ENCODE measurements at places on chromosomes 11 and 22.
A peak's percentile ranks its signal among the peaks of the same experiment; 100 is the strongest.

- peak; percentile 99 for DNase-seq
These were observed 50.2 kb downstream of the LIF start for GRCh38 chr22:30196141-30196879.

DNA sequence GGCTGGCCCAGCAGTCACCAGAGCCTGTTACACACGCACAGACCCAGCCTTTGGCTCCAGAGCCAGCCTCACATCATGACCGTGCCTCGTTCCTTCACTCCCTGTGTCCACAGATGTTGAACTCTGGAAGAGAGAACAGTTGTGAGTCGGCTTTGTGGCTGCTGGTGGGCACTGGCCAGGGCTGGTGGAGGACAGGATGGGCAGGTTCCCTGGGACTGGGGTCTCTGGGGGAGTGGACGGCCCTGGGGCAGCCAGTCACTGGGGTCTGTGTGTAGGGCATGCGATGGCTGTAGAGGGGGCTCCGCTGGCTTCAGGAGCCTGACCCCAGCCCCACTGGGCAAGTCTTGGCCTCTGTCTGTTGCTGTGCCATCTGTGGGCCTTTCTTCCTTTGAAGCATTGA lies 1070.1 kb downstream of the BRD1 start:
- no peak for DNase-seq

GRCh38 chr22:31332886-31333285 lies 13.3 kb downstream of the PATZ1 start:
- DNase-seq, result peak; percentile 62

DNA sequence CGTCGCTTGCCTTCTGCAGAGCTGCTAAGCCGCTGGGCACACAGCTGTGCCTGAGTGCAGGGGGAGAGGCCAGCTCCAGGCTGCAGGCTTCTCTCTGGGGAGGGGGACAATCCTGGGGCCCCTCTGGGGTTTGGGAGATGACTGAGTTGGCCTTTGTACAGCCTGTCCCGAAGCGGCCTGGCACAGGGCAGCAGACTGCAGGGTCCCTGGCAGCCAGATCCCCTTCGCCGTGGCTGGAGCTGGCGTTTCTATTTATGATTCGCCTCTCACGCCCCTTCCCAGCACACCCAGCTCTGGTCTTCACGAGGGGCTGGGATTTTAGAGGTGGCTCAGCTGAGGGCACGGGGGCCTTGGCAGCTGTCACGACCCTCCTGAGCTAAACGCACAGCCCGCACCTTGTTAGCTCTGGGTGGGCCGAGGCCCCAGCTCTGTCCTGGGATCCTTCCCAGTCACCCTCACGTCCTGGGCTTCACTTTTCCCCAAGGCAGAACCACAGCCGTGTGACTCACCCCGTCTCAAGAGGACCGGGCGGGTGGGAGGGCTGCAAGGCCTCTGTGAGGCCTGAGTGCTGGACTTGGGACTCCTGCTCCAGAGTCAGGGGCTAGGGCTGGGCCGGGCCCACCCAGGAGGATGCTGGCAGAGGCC lies 18.4 kb downstream of the OSBPL5 start:
- peak; percentile 88 for DNase-seq

DNA sequence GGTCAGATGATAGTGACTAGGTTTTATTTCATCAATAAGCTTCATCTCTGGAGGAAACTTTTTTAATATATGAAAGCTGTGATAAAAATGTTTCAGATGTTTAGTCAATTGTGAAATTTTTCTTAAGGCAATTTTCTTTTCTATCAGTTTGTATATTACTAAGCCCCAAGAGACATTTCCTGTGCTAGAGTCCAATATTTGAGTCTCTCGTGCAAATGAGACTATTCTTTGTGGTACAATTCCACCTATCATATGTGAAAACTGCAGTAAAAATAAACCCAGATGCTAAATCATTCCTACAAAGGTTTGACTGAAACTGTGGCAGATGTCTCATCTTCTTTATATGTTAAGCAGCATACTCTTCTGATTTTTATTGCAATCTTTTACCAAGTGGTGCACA lies 28.0 kb downstream of the CTR9 start:
- DNase-seq, result no peak

- no peak for DNase-seq
These were observed 37.7 kb upstream of the SPTBN2 start for GRCh38 chr11:66766681-66767080.

GRCh38 chr11:123011510-123011909 lies 29.9 kb upstream of the BSX start:
- DNase-seq, result no peak

- no peak for DNase-seq
These were observed 50.7 kb downstream of the CD82 start for GRCh38 chr11:44615913-44616791.

DNA sequence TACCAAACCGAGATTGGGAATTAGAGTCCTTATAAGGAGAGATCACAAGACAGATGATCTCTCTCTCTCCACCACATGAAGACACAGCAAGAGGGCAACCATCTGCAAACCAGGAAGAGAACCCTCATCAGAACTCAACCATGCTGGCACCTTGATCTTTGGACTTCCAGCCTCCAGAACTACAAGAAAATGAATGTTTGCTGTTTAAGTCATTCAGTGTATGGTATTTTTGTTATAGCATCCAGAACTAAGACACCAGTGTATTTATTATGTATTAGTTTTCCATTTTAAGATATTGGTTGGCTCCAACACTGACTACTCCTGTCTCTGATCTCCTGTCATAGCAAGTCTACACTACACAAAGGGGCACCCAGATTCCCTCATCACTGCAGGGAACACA lies 86.9 kb downstream of the CCDC34 start:
- DNase-seq, result no peak

DNA sequence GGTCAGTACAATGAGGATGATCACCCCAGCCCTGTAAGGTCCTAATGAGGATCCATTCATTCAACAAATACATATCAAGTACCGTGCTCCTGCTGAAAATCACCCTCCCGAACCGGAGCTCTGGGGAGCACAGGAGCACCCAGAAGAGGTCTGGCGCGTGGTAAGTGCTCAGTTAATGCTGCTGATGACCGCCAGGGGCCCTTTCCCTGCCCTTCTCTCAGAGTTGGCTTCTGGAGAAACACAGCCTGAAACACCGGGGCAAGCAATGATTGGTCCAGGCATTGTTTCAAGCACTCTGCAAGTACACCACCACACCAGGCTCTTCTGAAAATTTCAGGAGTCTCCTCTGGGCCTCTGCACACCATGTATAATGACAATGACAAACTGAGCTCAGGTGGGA lies 3.8 kb upstream of the CCDC86 start:
- DNase-seq, result no peak

- DNase-seq, result no peak
These were observed at the start of gene P2RY2 for GRCh38 chr11:73218106-73218829. TSS of gene P2RY2 (plus strand) at chr11:73218281. CDS start at chr11:73234160, 15,879 bp downstream.

GRCh38 chr22:41831828-41832552 lies 915 bp upstream of the SREBF2 start:
- DNase-seq, result no peak

GRCh38 chr11:70265341-70265740 lies 5.1 kb upstream of the PPFIA1 start:
- DNase-seq, result no peak

DNA sequence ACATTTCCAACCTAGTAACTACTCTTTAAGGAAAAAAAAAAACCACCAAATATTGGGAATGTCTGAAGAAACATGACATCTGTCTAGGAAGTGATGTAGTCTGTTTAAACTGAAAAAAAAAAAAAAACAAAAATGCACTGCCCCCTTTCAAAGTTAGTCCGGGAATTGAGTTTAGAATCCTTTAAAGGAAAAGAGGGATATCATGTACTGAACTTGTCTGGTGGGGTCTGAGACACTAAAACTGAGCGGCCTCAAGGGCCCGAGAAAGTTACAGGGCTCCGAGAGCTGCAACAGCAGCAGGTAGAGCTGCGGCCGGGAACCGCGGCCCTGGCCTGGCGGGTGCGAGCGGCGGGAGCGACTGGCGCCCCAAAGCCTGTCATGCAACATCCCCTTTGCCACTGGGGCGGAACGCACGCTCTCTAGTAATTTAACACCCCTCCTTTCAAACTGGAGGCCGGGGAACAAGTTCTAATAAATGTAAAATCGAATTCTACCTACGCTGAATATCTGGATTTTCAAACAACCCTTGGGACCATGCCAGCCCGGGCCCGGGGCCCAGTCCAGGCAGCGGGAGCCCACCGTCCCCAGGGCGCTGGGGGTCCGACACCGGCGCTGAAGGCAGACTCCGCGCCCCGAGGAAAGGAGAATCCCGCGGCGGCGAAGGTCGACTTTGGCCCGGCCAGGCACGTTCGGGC lies 736 bp downstream of the RDX start:
- peak; percentile 27 for DNase-seq

GRCh38 chr11:21625982-21626381 lies 566.9 kb upstream of the ANO5 start:
- no peak for DNase-seq

DNA sequence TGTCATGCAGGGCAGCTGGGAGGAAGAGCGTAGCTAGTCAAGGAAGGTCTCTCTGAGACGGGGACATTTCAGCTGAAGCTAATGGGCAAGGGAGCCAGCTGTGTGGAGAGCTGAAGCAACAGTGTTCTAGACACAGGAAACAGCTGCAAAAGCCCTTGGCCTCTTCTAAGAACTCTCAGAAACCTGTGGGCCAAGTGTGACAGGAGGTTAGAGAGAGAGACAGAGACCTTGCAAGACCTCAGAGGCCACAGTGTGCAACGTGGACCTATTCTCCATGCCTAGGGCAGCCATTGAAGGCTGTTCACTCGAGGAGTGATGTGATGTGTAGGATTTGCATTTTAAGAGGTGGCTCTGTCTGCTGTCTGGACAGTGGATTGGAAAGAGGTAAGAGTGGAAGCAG lies 48.7 kb upstream of the TNRC6B start:
- no peak for DNase-seq

- peak; percentile 85 for DNase-seq
These were observed 39.9 kb downstream of the SERGEF start for GRCh38 chr11:17972987-17973386.

GRCh38 chr22:17336061-17336460 lies 33.2 kb upstream of the CECR2 start:
- no peak for DNase-seq

- peak; percentile 22 for DNase-seq
These were observed 824 bp upstream of the LGALS12 start for GRCh38 chr11:63504933-63505586.

DNA sequence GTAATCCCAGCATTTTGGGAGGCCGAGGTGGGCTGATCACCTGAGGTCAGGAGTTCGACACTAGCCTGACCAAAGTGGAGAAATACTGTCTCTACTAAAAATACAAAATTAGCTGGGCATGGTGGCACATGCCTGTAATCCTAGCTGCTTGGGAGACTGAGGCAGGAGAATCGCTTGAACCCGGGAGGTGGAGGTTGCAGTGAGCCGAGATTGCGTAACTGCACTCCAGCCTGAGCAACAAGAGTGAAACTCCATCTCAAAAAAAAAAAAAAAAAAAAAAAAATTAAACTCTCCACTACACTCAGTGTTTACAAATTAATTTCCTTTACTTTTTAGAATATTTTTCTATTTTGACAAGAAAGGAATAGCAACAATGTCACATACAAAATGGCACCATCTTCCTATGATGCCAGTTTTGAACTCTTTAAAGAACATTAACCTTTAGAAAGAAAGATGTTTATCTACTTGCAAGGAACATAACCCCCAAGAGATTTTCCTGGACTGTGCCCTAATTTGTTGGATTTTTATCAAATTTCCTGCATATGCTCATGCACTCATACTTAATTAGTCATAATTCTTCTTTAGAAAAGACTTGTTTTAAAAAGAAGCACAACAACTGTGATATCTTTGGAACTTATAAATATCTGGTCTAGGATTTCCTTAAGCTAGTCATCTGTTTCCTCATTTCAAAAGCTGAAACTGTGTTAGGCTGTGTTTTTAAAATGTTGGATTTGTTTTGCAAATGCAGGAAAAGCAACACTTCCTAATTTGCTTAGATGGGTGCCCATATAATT lies 22.6 kb upstream of the HIPK3 start:
- DNase-seq, result peak; percentile 9

GRCh38 chr11:107018219-107018901 lies at the start of gene GUCY1A2:
TSS of gene GUCY1A2 (minus strand) at chr11:107018476. CDS start at chr11:107018055, 421 bp downstream.
- peak; percentile 41 for DNase-seq

GRCh38 chr11:73716153-73717056 lies 44.5 kb downstream of the RAB6A start:
- no peak for DNase-seq

DNA sequence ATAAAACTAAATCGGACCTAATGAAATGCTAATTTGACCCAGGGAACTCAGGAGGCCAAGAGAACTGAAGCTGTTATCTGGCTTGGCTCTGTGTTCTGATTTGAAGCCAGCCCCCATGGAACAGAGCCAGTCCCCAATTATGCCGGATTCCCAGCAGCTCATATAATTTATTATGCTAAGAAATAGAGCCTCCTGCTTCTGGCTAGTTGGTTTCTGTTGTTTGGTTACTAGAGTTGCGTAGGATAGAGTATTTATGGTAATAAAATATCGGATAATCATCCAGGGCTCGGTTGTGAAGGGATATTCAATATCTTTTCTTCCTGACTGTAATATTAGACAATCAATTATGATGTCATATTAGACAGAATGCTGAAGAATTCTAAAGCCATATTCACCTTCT lies 120.4 kb upstream of the TTC12 start:
- DNase-seq, result no peak

GRCh38 chr11:69137151-69137844 lies 18.4 kb upstream of the SMIM38 start:
- no peak for DNase-seq

DNA sequence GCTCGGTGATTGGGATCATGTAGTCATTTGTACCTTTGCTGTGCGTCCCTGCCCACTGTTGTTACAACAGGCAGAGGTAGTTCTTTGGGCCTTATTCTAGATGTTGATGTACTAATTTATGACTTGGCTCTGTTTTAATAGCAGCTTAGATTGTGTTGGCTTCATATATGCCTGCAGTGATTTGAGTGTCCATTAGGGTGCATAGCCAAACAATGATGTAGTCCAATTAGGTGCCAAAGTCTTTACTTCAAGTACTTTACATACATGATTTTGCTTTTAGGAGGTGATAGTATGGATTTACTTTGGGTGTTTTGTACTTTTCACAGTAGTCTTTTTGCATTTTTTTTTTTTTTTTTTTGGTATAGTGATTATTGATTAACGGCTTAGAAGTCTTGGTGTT lies 46.4 kb downstream of the PPP6R3 start:
- no peak for DNase-seq

DNA sequence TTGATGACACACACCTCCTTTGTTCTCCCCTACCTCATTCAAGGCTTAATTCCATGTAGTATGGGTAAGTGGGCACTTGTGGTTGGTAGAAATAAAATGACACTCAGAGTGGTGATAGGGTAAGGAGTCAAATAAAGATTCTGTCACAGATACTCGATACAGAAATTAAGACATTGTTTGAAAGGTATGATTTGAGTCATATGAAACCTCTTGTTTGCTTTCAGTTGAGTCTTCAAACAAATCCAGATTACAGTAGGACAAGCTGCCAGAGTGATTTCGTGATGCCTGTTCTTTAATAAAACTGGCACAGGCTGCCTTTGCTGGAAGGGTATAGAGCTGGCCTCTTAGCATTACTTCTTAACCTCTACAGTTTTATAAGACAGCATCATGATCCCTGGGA lies 182.4 kb downstream of the SPON1 start:
- no peak for DNase-seq
